ENCODE measurements at places on chromosomes 1 and 21.

- DNase-seq, result no peak
These were observed 28.4 kb upstream of the NLRP3 start for GRCh38 chr1:247387565-247387964.

DNA sequence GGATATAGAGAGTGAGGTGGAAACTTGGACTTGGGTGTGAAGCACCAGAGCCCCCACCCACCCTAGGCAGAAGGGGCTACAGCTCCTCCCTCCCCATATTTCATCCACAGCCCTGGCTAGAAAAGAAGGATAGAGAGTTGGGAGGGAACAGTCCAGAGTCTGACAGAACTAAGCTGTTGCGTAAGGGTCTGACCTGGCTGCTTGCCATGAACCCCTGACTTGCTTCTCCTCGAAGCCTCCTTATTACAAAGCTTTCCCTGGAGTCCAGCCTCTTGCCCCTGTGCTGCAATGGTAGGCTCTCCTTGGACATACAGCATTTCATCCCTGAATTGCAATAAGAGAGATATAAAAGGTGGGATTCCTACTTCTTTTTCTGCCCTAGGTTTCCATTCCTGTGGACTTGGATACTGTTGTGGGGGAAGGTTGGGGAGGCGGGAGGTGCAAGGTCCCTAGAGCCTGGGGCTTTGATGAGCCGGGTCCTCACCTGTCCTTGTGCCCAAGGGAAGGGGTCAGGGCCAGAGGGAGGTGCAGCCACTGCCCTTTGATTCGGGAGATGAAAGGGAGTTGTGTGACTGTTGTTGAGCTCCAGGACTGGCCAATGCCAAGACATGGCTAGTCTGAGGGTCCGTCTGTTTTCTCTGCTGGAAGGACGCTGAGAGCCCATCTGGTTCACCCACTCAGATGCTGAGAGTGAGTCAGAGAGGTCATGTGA, 2.7 kb downstream of the RHBG start:
- DNase-seq, result no peak

DNA sequence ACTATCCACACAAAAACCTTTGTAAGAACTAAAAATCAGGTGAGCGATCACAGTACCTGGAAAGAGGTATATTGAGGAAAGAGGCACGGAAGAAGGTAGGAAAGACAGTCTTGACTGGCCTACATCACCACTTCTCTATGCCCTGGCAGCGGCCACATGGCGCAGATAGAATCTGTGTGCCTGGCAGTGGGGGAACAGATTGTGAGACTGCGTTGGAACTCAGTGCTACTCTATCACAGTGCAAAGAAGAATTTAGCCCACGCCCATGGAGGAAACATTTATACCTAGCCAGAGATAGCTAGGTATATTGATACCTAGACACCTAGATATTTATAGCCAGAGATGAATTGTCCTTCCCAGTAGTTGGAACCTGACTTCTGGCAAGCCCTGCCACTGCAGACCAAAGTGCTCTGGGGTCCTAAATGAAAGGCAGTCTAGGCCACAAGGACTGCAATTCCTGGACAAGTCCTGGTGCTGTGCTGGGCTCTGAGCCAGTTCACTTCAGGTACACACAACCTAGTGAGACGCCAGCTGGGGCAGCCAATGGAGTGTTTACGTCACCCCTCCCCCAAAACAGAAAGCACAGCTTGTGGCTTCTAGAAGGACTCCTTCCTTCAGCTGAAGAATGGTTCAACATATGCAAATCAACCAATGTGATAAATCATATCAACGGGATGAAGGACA, 51.9 kb downstream of the DHX9 start:
- DNase-seq, result no peak

DNA sequence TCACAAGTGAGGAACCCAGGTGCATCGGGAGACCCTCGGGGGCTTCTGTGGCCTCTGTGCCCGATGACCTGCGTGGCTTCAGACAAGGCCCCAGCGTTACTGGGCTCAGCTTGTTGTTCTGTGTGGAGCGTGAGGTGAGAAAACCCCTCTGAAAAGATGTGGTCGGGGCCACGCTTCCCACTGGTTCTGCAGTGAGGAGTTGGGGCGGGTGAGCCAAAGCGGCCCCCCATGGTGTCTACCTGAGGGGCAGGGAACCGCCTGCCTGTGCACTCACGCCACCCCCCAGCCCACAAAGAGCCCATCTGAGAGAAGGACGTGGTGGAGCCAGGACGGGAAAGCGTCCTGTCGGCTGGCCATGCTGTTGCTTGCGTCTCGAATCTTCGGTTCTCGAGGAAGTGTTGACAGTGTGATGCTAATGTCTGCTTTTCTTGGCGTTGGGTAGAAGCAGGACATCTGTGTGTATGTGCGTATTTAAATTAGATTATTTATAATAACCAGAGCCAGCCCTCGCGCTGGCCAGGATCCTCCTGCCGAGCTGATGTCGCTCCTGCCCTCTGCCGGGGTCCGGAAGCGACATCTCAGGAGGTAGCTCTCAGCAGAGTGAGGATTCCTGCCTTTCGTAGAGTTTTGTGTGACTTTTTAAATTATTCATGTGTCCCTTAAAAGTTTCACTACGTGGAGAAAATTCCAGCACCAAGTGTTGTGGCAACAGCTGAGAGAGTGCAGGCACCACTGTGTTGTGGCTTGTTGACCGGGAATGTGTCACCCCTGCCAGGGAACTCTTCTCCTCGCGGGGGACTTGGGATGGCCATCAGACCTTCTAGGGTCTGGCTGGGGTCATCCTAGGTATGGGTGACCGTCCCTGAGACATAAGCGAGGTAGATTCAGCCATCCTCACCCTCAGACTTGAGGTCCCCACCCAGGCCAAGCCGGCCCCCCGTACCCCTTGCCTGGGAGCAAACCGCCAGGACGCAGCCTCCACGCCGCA, 15.3 kb downstream of the TMEM201 start:
- no peak for DNase-seq

- no peak for DNase-seq
These were observed 77.1 kb downstream of the CD58 start for GRCh38 chr1:116493484-116494352.

- no peak for DNase-seq
These were observed 43.3 kb downstream of the POU2F1 start for GRCh38 chr1:167263819-167264464.

DNA sequence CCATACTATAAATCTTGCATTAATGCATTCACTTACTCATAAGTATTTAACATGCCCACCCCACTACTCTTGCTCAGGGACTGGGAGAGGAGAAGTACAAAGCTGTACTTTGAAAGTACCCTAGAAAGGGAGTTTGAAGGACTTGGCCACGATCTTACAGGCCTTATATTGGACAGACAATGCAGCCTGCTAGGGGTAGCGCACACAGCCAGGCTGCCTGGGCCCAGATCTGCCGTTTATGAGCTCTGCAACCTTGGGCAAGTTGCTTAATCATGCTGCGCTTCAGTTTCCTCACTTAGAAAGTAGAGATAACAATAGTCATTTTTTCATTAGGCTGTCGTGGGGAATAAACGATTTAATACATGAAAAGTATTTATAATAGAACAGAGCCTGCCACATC, 110.1 kb downstream of the CDC7 start:
- DNase-seq, result no peak

GRCh38 chr1:3404301-3404700, 50.2 kb upstream of the ARHGEF16 start:
- no peak for DNase-seq

GRCh38 chr1:156204686-156205085, 8.1 kb upstream of the PMF1 start:
- DNase-seq, result no peak

DNA sequence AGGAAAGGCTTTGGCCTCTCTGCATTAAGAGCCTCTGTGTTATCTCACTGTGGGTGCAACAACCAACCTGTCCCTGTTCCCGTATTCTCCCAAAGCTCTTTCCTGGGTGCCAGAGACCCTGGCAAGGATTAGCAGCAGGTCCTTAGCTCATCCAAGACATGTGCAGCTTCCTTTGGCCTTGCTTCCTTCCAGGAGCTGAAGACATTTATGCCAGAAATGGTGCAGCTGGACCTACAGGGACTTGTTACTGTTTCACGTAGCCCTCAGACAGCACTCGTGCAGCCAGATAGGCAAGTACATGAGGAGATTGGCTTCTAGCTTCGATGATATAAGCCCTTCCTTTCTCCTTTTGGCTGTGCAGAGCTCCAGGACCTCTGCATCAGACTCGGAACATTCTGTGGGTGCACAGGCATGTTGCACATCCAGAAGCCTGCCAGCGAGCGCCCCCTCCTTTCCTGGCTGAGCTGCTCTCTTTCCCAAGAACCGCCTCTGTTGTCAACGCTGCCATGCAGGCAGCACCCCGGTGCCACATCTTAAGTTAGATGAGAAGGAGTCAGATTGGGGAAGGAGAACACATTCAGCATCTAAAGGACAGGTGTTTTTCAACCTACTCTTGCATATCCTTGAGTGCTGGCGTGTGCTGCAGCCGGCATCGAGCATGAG, 284.5 kb upstream of the PLXNA2 start:
- DNase-seq, result no peak

DNA sequence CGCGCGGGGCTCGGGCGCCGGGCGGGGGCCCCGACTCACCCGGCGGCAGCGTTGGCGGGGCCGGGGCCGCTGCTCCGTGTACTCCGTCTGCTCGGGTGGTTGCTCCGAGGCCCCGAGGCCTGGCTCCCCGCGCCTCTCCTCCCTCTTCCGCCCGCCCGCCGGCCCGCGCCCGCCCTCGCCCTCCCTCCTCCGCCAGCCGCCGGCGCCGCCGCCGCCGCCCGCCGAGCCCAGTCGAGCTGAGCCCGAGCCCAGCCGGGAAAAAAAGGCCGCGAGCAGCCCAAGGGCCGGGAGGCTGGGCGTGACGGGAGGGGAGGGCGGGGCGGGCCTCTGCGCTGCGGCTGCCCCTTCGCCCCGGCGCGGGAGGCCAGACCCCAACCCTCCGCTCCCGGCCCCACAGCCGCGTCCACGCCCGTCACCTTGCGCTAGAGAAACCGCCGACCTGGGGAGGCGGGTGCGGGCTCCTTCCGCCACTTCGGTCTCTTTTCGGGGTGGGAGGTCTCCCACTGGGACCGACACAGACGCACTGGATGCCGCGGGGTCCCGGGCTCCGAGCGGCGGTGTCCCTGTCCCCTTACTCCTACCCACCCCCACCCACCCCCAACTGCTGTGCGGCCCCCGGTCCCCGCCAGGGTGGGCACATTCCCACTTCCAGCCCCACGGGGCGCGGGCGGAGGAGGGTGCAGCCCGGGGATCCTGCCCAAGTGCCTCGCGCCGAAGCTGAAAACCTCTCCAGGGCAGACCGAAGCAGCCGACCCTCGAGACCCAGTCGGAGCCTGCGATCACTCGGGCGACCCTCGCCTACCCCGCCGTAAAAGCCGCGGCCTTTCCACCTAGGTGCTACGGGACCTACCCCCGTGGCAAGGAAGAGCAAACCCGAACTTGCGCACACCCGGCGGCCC, at the start of gene CERS2:
Gene CERS2 (minus strand): TSS at position 256 of the 899 bp plus-strand sequence. CDS start 5,745 bp downstream, outside the sequence.
- DNase-seq, result peak; percentile 68

DNA sequence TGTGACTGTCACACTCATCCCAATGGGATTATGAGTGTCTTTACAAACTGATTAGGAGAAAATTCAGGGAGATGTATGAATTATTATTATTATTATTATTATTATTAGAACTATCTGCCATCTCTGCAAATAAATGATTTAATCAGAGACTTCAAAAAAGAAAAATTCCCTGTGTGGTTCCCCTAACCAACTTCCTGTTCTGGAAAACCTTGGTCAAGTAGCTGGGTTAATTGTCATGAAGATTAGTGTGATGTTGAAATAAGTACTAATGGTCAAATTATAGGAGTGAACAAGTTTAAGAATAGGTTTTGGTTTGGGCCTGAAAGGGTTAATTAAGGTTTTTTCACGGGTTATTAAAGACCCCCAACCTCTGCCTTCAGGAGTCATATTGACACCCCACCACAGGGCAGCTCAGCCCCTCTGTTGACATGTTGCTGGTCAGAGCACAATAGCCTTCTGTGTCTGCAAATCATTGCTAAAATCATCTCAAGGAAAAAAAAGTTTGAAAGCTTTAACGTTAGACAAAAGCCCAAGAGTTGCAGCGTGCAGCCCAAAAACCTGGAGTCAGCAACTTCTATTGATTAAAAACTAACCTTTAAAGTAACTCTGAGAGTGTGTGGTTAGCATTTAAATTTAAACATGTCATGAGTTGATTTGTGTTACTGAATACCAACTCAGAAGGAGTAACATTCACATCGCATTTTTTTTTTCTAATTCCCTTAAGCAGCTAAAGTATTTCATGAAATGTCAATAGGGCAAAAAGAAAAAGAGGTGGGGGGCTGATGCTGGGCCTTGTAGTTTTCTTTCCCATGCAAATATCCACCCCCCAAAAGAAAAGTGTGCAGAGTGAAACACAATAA, 272.5 kb downstream of the TM2D1 start:
- no peak for DNase-seq

DNA sequence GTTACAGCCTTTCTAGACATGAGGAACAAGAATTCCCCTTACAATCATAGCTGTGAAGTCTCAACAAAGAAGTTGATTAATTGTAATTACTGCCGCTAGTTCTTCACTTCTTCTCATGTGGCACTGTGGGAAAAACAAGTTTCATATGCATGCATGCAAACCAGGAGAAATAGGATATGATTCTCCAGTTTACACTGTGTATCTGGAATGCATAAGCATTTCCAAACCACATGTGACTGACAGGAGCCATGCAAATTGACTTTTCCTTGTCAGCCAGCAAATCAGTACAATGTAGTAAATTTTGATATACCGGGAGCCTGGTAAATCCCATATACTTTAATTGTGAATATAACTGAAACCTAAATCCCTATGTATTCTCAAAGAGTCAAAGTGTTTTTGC, 279.3 kb downstream of the PAPPA2 start:
- no peak for DNase-seq

GRCh38 chr1:153028766-153029165, 2.2 kb upstream of the SPRR1B start:
- no peak for DNase-seq

DNA sequence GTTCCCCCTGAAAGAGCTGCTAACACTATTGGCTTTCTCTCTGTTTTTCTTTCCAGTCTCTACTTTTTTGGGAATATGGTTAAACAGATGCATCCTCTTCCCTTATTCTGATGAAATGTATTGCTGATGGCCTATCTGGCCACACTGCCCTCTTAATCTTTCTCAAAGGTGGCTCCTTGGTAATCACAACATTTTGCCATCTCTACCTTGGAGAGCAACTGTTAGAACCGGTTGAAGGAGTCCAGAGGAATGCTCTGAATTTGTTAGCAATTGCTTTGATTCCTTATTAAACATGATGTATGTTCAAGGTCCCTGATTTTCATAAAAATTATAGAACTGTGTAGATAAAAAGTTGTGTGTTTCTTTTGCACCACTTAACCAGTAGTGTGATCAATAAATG, 50.1 kb upstream of the ARID1A start:
- no peak for DNase-seq

Measured in activated CD4-positive, alpha-beta T cell treated with anti-CD3 and anti-CD28 coated beads for 4 hours (primary cell).